Lower lobe of right lung (tissue), 2 donors: ENCODE measurements at places on chromosomes 3 and 15. TPM values are rescaled to one million over a fixed set of nuclear protein-coding genes. Genes with fewer than 3 reads are reported as not detected.

- H3K4me1 ChIP-seq: no peaks in the 10 kb centered on the region
- no peaks in the 10 kb centered on the region for H3K36me3 ChIP-seq
- no peak for DNase-seq
- no peak overlapping the region for H3K4me3 ChIP-seq
- H3K27me3 ChIP-seq: no peaks in the 10 kb centered on the region
- H3K27ac ChIP-seq: no peak overlapping the region
These were observed 309.6 kb downstream of the PYDC2 start for GRCh38 chr3:191770541-191770940.

- H3K4me3 ChIP-seq: no peak overlapping the region
- H3K27ac ChIP-seq: no peak overlapping the region
- H3K4me1 ChIP-seq: peaks cover 7% of the 10 kb centered on the region
- peaks cover 19% of the 10 kb centered on the region for H3K27me3 ChIP-seq
- DNase-seq: no peak
- no peaks in the 10 kb centered on the region for H3K36me3 ChIP-seq
These were observed 5.7 kb downstream of the ADAMTS17 start for GRCh38 chr15:100336061-100336460.

- no peak overlapping the region for H3K4me3 ChIP-seq
- H3K27ac ChIP-seq: no peak overlapping the region
- no peaks in the 10 kb centered on the region for H3K4me1 ChIP-seq
These were observed 30.7 kb downstream of the NANOGP8 start for GRCh38 chr15:35054380-35054779.

GRCh38 chr3:23192816-23193215 lies 10.3 kb upstream of the UBE2E2 start:
- DNase-seq: no peak
- no peaks in the 10 kb centered on the region for H3K4me1 ChIP-seq
- no peaks in the 10 kb centered on the region for H3K27me3 ChIP-seq

Gene ROPN1
- not detected for total RNA-seq

Gene CADPS
- 2.7 TPM for total RNA-seq

DNA sequence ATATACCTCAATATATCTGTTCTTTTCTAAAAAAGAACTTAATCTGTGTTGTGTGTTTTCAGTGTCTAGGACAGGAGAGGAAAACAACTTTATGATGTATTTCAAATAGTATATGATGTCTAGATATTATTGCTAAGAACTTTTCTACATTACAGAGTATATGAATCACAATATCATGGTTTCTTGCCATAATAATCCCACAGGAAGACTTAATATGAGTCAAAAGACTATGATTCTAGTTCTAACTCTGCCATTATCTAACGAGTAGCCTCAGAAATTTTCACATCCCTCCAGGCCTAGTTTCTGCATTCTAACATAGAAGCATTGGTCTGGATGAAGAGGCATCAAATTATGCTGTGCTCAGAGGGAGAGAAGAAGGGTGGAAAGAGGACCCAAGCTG lies 107.7 kb upstream of the SPRED1 start:
- H3K27me3 ChIP-seq: no peaks in the 10 kb centered on the region
- no peaks in the 10 kb centered on the region for H3K36me3 ChIP-seq
- no peak overlapping the region for H3K27ac ChIP-seq
- DNase-seq: no peak
- H3K4me1 ChIP-seq: no peaks in the 10 kb centered on the region

Gene LRRIQ4
- not detected for total RNA-seq

GRCh38 chr15:25829073-25829472 lies 34.1 kb downstream of the ATP10A start:
- H3K4me3 ChIP-seq: no peak overlapping the region
- H3K27me3 ChIP-seq: no peaks in the 10 kb centered on the region
- H3K36me3 ChIP-seq: no peaks in the 10 kb centered on the region

Gene RBP2
- total RNA-seq: 3.1 TPM

GRCh38 chr3:144831955-144832716 lies 860.5 kb downstream of the DIPK2A start:
- H3K4me3 ChIP-seq: no peak overlapping the region
- H3K4me1 ChIP-seq: no peaks in the 10 kb centered on the region

GRCh38 chr3:195084746-195085145 lies 186.2 kb downstream of the XXYLT1 start:
- peaks cover 26% of the 10 kb centered on the region for H3K4me1 ChIP-seq
- no peak overlapping the region for H3K27ac ChIP-seq
- no peaks in the 10 kb centered on the region for H3K27me3 ChIP-seq
- DNase-seq: peak; percentile 11
- H3K4me3 ChIP-seq: no peak overlapping the region

Gene CKMT1B
- total RNA-seq: 0.89 TPM

- H3K4me3 ChIP-seq: no peak overlapping the region
- H3K36me3 ChIP-seq: peaks cover 7% of the 10 kb centered on the region
- no peak for DNase-seq
- no peak overlapping the region for H3K27ac ChIP-seq
- peaks cover 20% of the 10 kb centered on the region for H3K4me1 ChIP-seq
- no peaks in the 10 kb centered on the region for H3K27me3 ChIP-seq
These were observed 3.3 kb upstream of the UBL7 start for GRCh38 chr15:74464216-74464615.

DNA sequence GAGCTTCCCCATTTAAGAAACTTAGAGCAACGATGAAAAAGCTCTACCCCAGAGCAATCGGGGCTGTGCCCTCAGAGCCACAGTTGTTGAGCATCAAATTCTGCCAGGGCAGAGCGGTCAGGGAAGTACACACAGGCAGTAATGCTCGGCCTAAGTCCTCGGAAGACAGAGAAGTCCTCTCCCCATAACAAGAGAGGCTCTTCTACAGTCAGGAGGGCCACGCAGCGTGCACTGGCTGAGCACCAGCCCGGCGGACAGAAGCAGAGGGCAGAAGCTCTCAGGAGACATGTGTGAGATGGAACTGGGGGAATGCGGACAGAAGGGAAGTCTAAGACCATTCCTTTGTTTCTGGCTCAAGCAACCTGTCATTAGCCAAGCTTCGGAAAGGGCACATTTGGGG lies 95.9 kb downstream of the XXYLT1 start:
- no peak overlapping the region for H3K27ac ChIP-seq
- peaks cover 39% of the 10 kb centered on the region for H3K4me1 ChIP-seq
- H3K4me3 ChIP-seq: no peak overlapping the region
- H3K27me3 ChIP-seq: no peaks in the 10 kb centered on the region

DNA sequence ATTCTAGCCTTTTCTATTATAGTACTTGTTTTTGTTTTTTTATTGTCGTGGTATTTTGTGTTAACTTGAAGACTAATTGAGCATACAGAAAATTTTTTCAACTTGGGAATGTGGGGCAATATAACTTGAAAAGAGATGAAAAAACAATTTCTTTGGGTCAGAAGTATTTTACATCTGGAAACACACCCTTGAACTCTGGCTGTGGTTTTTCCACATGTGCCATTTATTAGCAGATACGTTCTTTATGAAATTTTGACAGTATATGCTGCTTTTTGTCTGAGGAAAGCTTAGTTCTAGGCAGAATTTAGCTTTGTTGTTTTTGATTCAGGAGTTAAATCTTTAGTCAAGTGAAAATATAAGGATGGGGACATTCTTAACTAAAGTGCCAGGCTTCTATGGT lies 44.7 kb downstream of the TCF12 start:
- H3K36me3 ChIP-seq: no peaks in the 10 kb centered on the region
- no peaks in the 10 kb centered on the region for H3K27me3 ChIP-seq
- H3K4me3 ChIP-seq: no peak overlapping the region
- DNase-seq: no peak
- no peak overlapping the region for H3K27ac ChIP-seq

DNA sequence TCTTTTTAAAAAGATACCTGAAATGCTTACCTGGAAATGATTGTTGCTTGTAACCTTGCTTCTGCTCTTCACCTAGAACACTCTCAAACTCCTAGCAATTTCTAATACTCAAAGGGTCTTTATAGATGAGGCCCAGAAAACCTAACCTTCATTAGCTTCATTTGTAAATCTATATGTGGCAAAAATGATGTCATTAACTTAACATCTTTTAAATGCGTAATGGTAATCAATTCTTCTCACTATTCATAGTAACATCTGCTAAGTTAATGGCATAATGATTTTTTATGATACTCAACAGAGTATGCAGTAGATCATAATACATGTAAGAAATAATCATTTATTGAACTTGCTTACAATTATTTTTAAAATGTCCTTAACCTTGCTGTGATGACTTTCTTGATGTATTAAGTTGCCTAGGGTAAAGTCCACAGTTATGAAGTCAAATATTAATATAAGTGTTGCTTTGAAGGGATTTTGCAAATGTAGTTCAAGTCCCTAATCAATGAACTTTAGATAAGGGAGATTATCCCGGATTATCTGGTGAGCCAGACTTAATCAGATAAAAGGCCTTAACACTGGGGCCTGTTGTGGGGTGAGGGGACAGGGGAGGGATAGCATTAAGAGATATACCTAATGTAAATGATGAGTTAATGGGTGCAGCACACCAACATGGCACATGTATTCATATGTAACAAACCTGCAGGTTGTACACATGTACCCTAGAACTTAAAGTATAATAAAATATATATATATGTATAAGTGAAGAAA lies 10.1 kb upstream of the SERPINI2 start:
- no peaks in the 10 kb centered on the region for H3K27me3 ChIP-seq
- no peak overlapping the region for H3K27ac ChIP-seq
- H3K36me3 ChIP-seq: no peaks in the 10 kb centered on the region
- H3K4me1 ChIP-seq: no peaks in the 10 kb centered on the region
- DNase-seq: no peak

Gene CLDN16
- 0.74 TPM for total RNA-seq

- no peaks in the 10 kb centered on the region for H3K27me3 ChIP-seq
- H3K4me1 ChIP-seq: no peaks in the 10 kb centered on the region
- no peak overlapping the region for H3K4me3 ChIP-seq
- H3K27ac ChIP-seq: no peak overlapping the region
- DNase-seq: no peak
These were observed 47.9 kb upstream of the LIPC start for GRCh38 chr15:58383876-58384275.

- no peaks in the 10 kb centered on the region for H3K36me3 ChIP-seq
- H3K4me1 ChIP-seq: no peaks in the 10 kb centered on the region
- H3K27me3 ChIP-seq: no peaks in the 10 kb centered on the region
- no peak overlapping the region for H3K27ac ChIP-seq
These were observed 369.2 kb upstream of the IL12A start for GRCh38 chr3:159619341-159619885.

GRCh38 chr15:81126892-81127291 lies 7.2 kb upstream of the CFAP161 start:
- no peak overlapping the region for H3K27ac ChIP-seq
- DNase-seq: no peak
- H3K27me3 ChIP-seq: no peaks in the 10 kb centered on the region
- H3K4me1 ChIP-seq: no peaks in the 10 kb centered on the region
- no peak overlapping the region for H3K4me3 ChIP-seq

Gene SPINT1
- total RNA-seq: 76.5 TPM

DNA sequence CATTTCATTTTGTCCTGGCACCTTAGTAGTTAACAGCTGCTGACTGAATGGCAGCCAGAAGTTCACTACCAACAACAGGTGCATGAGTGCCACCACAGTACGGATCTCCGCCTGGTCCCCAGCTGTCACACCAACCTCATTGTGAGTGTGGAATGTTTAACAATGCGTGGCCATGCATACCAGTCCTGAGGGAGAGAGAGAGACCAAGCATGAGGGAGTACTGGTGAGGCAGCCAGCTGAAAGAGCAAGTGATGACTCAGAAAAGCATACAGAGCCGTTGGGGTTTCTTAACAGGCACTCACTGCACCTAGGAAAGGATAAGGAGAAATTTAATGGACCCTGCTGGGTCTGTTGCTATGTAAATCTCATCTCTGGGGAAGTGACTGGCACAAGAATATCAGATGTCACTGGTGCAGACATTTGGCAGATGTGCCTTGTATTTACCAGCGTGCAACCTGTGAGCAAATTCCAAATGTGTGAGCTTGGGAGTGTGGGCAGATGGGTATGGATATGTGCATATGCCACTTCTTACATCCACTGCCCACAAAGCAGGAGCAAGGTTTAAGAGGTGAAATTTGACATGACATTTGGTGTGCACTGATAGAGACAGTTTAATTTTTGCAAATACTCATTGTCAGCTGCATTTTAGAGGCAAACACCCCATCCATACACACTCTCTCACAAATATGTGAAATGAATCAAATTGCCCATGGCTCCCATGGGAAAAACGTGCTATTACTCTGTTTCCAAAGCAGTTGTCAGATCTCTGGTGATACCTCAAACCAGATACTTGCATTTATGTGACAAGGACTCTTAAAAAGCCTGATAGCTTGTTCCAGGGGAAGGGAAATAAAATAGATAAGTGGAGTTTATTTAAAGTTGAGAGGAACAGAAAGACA lies 245.2 kb upstream of the ARPP21 start:
- no peaks in the 10 kb centered on the region for H3K4me1 ChIP-seq
- no peak overlapping the region for H3K4me3 ChIP-seq
- H3K36me3 ChIP-seq: no peaks in the 10 kb centered on the region
- DNase-seq: no peak
- no peak overlapping the region for H3K27ac ChIP-seq

Gene PYGO1
- 8.7 TPM for total RNA-seq

DNA sequence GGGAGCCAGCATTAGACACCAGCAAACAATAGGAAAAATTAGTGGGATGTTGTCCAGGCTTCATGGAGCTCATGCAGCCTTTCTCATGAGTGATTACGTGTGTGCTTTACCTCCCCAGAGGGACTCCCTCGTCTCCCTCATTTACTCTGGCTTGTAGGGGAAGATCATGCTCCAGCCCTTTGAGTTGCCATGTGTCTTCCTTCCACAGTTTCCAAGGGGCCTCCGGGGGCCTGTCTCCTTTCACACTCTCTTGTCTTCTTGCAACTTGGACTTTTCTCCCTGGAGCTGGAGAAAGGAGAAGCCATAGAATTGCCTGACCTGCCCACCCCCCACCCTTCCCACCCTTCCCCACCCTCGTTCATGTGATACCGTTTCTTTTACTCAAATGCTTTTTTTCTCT lies 98.7 kb downstream of the FAM43A start:
- no peak overlapping the region for H3K27ac ChIP-seq
- no peak overlapping the region for H3K4me3 ChIP-seq
- H3K4me1 ChIP-seq: peaks cover 19% of the 10 kb centered on the region

GRCh38 chr15:96200357-96200967 lies 130.0 kb upstream of the NR2F2 start:
- H3K36me3 ChIP-seq: no peaks in the 10 kb centered on the region
- no peak for DNase-seq
- no peak overlapping the region for H3K27ac ChIP-seq

Gene GHSR
- total RNA-seq: not detected

Gene PLSCR5
- not detected for total RNA-seq

- no peaks in the 10 kb centered on the region for H3K36me3 ChIP-seq
- H3K27me3 ChIP-seq: no peaks in the 10 kb centered on the region
- H3K4me1 ChIP-seq: peaks cover 70% of the 10 kb centered on the region
- no peak overlapping the region for H3K4me3 ChIP-seq
These were observed 43.1 kb upstream of the LIMD1 start for GRCh38 chr3:45551214-45552010.
